GM10248 (cell line): ENCODE measurements at places on chromosomes 5 and 9.

DNA sequence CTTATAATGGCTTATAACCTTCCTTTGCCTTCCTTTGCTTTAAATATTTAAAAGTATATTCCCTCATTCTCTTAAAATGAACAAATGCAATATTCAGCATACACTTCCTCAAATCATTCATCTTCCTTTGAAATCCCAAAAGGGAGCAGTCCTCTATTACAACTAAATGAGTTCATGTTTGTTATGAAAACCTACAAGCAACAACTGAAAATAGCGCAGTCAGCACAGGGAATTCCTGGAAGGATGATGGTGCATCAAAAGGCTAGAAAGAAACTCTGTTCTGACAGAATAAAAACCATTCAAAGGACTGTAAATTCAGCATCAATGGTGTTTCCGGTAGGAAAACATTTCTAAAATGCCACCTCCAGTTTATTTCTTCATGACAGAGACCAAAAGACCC, 3.3 kb downstream of the NR6A1 start:
- no peak for DNase-seq

- no peak for DNase-seq
These were observed 9.6 kb downstream of the PRRT1B start for GRCh38 chr9:131554843-131555351.

DNA sequence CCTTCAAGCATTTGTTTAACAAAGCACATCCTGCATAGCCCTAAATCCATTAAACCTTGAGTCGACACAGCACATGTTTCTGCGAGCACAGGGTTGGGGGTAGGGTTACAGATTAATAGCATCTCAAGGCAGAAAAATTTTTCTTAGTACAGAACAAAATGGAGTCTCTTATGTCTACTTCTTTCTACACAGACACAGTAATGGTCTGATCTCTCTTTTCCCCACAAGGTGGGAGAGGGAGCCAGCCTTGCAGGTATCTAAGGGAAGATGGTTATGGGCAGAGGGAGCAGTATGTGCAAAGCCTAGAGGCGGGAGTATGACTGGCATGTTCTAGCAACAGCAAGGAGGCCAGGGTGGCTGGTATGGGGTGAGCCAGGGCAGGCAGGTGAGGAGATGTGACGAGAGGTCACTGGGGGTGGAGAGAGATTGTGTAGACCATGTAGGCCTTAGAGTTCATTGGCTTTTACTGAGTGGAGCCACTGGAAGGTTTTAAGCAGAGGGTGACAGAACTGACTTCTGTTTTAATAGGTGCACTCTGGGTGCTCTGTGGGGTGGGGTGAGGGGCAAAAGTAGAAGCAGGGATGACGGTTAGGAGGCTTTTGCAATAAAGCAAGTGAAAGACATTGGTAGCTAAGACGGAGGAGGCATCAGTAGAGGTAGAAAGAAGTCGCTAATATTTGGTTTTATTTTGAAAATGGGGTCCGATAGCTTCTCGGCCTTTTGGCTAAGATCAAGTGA, 5.1 kb upstream of the RPS14 start:
- no peak for DNase-seq

DNA sequence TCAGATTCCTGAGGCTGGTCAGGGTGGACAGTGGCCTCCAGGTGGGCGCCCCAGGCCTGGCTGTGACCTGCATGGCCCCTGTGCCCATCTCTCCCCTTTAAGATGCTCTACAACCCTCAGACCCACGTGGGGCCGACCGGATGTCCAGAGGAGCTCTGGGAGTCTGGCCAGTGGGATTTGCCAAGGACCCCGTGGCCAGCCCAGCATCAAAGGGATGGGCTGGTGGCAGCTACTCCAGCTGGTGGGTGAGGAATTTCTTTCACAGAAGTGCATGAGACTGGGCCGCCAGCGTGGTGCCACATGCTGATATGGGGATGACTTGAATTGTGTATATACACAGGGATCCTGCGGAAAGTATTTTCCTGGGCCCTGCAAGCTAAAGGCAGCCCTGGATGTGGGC, 94.7 kb upstream of the SARDH start:
- no peak for DNase-seq

DNA sequence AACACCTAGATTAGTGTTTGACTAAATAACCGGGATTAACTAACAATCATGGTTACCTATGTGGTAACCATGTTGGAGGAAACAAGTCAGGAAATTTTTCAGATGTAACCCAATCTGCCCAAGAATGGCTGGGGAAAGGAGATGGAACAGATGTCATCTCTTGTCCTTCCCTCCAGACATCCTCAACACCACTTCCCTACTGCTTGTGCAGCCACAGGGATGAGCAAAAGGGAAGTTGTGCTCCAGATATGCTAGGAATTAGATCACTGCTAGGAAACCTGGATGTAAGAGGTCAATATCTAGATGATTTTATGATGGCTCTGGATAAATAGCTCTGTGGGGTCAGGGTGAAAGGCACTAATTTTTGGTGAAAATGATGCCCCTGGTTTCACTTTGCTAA, 61.3 kb upstream of the ELL2 start:
- DNase-seq, result no peak

GRCh38 chr5:33033516-33033915, 322.4 kb downstream of the NPR3 start:
- no peak for DNase-seq
